ENCODE measurements at places on chromosomes 1 and 21.

DNA sequence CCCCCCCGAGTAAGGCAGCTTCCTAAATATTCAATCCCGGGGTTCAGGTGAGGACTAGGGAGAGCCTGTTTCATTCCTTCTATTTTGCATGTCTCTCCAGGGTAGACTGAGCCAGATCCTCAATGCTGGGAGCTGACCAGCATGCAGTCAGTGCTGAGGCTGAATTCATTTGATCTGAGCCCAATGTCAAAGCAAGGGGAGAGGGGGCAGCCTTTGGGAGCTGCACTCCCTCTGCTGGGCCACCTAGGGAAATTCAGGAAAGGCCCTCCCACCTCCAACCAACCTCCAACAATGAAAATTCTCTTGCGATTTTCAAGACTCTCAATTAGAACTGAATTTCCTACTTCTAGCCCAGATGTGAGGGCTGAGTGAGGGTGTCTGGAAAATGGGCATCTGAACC is 371.2 kb downstream of the NPHP4 start:
- DNase-seq, result no peak

- no peak for DNase-seq
Observed at GRCh38 chr1:190262538-190262937, 215.1 kb downstream of the BRINP3 start.

GRCh38 chr1:228488125-228488817 is 1.1 kb downstream of the RNF187 start:
- no peak for DNase-seq

- DNase-seq, result no peak
Observed at GRCh38 chr1:44777969-44778635, 2.8 kb downstream of the RPS8 start.

DNA sequence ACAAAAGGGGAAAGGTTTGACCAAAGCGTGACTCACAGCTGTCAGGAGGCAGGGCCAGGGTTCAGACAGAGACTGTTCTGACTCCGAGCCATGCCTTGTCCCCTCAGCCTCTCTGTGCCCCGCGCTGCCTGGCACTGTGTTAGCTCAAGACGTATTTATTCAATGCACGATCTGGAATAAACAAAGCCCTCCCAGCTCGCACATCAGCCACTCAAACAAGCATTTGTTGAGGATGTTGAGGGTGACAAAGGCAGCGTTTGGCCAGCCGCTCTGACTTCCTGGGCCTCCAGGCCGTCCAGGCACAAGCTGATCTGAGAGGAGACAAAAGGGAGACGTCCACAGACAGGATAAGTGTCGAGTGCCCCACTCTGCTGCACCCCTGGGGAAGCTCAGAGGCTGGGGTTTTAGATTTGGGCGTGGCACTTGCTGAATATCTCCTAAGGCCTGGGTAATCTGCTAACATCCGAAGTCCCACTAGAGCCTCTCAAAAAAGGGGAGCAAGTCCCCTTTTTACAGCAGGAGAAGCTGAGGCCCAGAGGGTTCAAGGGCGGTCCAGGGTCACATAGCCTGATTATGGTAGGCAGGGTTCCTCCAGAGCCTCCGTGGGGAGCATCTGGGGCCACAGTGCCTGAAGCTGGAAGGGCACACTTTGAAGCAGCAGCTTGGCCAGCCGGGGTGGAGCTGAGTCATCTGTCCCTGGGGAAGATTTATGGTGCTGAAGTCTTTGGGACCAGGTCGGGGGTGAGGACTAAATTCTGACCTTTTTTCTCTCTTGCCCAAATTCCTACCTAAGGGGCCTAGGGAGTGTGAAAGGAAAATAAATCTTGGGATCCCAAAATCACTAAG is 95.9 kb downstream of the SPSB1 start:
- DNase-seq, result no peak

DNA sequence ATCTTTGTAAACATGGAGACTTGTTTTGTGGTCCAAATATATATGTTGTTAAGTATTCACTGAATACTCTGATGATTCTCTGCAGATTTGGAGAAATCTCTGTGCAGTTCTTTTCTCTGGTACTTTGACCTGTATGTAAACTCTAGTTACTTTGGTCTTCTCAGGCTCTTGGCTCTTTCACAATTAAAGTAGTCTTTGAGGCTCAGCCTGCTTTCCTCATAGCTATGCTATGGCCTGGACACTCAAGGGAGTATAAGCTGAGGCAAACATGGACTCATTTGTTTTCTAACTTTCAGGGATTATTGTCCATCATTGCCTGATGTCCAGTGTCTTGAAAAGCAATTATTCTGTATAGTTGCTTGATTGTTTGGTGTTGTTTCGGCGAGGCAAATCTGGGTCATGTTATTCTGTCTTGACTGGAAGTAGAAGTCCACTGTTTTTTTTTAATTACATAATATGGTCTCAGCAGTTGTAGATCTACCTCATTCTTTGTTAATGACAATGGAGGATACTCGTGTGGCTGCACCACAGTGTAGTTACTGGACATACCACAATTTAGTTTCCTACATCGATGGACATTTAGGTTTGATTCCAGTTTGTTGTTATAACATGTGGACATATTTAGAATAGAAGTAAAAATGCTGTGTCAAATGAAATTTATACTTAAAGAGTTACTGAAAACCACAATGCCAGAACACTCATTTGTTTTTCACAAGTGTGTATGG is 9.2 kb downstream of the PTBP2 start:
- DNase-seq, result no peak

GRCh38 chr1:77589231-77589630 is 93.2 kb downstream of the ZZZ3 start:
- no peak for DNase-seq

DNA sequence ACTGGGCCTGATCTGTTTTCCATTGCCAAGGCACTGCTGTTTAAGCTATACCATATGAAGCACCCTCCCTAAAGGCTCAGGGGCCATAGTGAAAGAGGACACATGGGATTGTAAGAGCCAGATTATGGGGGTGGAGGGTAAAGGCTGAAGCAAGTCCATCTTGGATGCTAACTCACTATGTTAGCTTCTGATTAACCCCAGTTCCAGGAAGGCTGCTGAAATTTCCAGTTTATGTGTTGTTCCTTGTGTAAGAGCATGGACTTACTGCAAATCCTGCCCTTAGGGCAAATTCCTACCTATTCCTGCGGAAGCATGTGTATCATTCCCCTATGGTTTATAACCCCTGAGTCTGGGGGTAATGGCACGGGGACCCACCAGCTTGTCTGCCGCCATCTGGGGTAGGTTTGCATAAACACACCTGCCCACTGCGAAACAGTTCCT is 91.8 kb upstream of the SERBP1 start:
- no peak for DNase-seq

GRCh38 chr1:114278911-114279310 is 125.2 kb upstream of the SYT6 start:
- DNase-seq, result no peak

GRCh38 chr1:88655685-88656299 is 28.3 kb upstream of the PKN2 start:
- DNase-seq, result no peak

DNA sequence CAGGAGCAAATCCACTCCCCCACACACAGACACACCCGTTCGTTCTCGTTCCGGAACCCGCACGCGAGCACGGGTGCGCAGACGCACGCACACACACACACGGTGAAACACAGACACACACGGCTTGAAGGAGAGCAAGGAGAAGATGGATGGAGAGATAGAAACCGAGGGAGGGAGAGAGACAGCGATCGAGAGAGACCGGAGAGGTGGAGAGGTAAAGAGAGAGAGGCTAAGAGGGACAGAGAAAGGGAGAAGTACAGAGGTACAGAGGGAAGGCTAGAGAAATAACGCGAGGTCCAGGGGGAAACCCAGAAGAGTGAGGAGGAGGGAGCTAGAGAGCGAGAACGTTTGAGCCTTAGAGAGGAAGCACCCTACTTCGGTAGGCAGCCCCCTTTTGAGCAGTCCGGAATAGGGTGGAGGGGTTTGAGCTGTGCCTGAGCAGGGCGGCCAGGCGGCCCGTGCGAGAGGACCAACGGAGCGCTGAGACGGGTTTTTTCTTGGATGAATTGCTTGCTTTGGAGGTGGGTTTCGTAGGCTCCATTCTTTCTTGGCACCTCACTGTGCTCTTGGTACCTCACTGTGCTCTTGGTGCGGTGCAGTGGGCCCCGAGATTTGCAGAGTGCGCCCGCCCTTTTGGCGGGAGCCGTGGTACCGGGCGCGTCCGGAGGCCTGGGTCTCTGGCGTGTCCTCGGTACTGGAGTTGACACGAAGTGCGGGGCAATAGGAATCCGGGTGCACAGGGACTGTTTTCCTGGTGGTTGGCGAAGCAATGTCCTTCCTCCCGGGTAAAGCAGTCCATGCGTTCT is 88.4 kb upstream of the RHOU start:
- DNase-seq, result no peak

- DNase-seq, result no peak
Observed at GRCh38 chr1:164780863-164781262, 221.9 kb downstream of the PBX1 start.

DNA sequence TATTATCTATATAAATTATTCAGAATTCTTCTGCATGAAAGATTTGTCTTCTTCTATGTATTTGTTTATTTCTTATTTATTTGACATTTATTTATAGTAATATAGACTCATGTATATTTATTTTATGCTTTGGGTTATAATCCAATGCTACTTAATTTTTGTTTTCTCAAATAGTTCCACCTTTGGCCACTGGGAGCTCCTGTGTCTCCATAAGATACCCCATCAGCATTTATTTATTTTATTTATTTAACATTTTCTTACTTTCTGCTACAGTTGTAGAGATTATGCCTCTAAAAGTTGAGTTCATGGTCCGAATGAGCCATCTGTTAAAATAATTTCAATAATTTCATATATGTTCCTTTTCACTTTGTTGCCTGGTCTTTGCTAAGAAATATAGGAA is 289.4 kb downstream of the ADGRL2 start:
- no peak for DNase-seq

- DNase-seq, result no peak
Observed at GRCh38 chr1:59697150-59697800, 117.5 kb upstream of the HOOK1 start.

DNA sequence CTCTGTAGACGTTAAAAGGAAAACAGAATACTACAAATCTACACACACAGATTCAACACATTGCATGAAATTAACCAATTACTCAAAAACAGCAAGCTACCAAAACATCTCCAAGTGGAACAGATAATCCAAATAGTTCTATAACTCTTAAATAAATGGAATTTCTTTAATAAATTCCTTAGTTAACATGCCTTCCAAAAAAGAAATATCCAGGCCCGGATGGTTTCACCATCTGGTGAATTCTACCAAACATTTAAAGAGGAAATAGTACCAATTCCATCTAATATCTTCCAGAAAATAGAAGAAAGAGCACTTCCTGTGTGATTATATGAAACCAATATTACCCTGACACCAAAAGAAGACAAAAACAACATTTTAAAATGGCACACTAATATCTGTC is 52.8 kb upstream of the COL6A2 start:
- no peak for DNase-seq

DNA sequence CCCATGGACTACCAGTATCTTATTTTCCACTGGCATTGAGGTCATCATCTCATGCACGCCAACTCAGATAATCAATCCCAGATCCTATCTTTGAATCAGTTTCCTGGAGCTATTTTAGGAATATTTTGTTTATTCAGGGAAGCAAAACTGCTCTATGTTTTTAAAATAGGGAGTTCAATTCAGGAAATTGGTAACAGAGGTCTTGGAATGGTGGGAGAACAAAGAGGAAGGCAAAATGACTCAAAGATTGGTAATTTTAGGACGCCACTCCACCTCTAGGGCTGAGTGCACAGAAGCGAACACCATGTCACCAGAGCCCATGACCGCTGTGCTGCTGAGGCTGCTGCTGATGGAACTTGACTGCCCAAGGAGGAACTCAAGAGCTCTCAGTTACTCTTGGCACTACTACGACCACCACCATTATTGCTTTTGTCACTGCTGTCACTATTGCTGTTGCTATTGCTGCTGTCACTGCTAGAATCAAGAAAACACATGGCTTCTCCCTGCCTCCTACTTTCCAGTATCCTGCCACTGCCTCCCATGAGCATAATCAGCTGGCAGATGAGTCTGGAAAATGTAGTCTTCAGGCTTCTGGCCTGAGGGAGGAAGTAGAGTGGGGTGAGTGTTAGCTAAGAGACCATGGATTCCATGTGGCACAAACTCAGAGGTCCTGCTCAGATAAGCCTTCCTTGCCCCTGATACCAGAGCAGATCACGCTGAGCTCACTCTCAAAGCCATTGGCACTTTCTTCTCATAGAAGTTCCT is 71.6 kb upstream of the CNIH3 start:
- no peak for DNase-seq

GRCh38 chr1:32336963-32337675 is 1.1 kb upstream of the MARCKSL1 start:
- peak; percentile 36 for DNase-seq

GRCh38 chr21:27796106-27796505 is 829.2 kb upstream of the ADAMTS5 start:
- DNase-seq, result no peak

DNA sequence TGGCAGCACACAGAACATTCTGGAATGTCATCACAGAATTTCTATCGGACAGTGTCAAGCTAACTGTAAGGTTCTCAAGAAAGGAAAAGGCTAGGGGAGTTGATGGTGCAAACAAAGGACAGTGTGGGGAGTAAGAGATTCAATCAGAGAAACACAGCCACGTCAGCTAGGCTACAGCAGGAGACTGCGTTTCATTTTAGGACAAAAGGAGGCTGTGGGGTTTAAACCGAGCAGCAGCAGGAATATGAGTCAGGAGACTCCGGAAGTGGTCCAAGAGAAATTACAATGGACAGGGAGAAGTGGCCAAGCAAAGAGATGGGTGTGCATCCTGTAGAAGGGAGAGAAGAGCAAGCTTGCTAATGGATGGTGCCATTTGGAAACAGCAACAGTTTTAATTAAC is 37.4 kb upstream of the C1orf198 start:
- no peak for DNase-seq

- DNase-seq, result no peak
Observed at GRCh38 chr1:170461762-170462384, 70.1 kb upstream of the GORAB start.

DNA sequence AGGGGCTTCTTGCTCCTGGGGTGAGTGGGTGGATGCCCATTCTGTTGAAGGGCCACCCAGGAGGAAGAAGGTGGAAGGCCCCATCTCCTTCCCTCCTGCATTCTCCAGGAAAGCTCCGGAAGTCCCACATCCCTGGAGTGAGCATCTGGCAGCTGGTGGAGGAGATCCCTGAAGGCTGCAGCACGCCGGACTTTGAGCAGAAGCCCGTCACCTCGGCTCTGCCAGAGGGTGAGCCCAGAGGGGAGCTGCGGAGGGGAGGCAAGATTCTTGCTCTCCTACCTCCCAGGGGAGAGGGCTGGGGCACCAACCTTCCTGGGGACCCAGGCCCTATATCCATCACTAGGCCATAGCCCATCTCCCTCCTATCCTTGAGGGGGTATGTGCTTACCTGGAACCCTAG is 3.4 kb downstream of the IGFN1 start:
- DNase-seq, result no peak

DNA sequence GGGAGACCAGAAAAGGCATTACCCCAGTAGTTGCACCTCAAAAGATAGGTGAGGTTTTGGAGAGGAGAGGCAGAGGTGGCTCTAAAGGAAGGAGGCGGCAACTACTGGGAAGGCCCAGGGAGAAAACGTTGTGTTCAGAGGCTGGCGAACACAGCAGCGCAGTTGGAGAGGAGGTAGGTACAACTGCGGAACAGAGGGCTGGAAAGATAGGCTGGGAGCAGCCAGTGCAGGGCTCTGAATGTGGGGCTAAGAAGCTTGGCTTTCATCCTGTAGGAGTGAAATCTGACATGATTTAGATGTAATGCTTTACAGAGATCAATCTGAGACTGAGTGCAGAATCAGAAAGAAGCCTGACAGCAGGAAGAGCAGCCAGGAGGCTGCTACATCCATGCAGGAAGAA is 13.0 kb downstream of the RIMS3 start:
- DNase-seq, result no peak

Data from effector CD4-positive, alpha-beta T cell (primary cell).